ENCODE measurements at places on chromosomes 13 and 19.

DNA sequence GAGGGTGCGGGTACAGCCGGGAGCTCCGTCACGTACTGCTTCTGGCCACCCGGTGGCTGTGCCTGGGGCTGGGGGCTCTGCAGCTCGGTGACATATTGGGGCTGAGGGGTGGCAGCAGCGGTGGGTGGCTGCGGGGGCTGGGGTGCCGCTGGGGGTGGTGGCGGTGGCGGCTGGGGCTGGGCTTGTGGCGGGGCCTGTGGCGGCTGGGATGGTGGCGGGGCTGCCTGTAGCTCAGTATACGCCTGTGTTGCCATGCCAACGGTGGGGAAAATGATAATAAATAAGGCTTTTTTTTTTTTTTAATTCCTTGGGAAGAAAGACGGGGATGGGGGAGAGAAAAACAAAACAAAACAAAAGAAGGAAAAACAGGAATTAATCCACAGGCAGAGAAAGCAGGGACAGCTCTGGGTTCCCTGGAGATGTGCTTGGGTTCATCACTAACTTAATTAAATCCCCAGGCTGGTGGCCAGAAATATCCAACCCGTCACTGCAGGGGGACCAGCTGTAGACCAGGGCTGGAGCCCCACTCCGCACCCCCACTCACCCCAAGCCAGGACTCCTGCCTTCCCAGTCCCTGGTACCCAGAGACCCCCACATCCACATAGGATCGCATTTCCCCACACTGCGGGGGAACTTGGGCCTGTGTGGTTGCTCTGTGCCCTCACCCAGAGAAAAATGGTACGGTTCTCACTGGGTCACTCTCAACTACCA, 12.4 kb downstream of the RFX1 start:
- no peak for DNase-seq

GRCh38 chr19:10074153-10074552, 12.0 kb upstream of the SHFL start:
- DNase-seq, result peak; percentile 25

DNA sequence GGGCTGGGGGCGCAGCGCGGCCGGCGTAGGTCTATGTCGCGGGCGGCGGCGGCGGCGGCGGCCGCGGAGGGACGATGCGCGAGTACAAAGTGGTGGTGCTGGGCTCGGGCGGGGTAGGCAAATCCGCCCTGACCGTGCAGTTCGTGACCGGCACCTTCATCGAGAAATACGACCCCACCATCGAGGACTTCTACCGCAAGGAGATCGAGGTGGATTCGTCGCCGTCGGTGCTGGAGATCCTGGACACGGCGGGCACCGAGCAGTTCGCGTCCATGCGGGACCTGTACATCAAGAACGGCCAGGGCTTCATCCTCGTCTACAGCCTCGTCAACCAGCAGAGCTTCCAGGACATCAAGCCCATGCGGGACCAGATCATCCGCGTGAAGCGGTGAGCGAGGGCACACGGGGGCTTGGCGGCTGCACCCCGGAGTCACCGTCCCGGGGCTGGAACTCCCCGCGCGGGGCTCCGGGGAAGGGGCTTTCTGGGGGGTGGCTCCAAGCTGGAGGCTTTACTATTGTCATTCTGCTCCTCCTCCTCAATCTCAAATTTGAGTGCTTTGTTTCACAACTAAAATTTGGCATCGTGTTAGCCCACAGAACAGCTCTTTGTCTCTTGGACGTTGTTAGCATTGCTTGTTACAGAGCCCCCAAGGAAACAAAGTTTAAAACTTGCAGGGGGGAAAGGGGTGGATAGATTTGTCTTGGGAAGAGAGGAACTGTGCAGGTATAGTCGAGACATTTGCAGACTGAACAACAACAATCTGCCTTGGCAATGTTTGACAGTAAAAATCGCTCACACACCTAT, 630 bp downstream of the RAP2A start:
- DNase-seq, result peak; percentile 13

DNA sequence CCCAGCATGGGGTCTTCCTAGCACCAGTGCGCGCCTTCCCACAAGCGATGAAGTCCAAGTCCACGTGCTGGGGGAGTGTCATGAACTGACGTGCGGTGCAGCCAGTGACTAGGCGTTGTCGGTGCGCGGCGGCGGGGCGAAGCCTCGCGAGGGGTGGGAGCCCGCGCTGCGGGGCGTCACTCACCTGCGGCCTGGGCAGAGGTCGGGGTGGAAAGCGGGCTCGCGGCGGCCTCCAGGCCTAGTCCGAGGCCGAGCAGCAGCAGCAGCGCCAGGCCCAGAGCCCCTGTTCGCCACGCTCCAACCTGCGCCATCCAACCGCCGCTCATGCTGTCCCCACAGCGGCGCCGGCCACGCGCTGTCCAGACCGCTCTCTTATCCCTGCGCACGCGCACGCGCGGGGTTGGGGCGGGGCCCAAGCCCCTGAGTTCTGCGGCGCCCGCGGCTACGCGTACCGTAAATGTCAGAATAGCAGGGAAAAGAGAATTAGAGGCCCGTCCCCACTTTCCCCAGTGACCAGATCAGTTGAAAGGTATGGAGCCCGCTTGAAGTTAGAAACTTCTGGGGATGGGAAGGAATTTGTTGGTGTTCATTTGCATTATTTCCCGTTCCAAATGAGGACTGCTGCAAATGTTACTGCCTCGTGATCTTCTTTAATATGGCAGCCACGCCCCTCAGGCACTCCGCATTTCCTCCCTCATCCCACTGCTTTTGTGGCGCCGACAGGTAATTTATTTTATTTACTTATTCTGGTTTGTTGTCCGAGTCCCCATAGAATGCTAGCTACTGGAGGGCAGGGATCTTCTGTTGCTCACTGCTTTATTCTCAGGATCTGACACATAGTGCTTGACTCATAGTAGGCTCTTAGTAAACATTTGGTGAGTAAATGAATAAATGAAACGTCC, at the start of gene CD320:
CD320 (minus strand) TSS at position 394 of the 902 bp plus-strand sequence; CDS start at position 326, 68 bp downstream.
- DNase-seq, result peak; percentile 82

- no peak for DNase-seq
These were observed 62.8 kb upstream of the DIAPH3 start for GRCh38 chr13:60226507-60226906.

DNA sequence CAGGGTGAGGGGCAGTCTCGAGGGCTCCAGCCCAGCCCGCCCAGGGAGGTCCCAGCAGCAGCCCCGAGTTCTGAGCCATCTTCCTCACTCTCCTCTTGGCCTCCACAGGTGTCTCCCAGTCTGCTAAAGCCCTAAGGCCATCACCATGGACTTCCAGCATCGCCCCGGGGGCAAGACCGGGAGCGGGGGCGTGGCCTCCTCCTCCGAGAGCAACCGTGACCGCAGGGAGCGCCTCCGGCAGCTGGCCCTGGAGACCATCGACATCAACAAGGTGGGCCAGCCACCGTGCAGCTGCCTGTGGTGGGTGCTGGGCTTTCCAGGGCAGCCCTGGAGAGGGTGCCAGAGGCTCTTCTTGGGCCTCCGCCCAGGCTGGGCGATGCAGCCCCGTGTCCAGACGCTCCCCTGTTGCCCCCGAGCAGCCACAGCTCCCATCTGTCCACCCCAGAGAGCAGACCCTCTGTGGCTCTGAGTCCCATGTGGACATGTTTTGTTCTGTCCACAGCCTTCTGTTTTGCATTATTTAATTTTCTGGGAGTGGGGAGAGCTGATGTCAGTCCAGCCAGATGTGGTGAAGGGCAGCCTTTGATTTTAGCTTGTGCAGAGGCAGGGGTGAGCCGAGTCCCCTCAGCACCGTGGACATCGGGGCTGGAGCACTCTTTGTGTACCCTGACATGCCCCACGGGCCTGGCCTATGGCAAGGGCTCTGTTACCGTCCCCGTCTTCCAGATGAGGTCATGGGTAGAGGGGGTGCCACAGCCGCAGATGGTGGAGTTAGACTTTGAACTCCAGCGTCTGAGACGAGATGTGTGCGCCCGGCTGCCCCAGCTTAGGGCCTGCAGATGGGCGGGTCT, 5.6 kb upstream of the AMH start:
- DNase-seq, result no peak

- DNase-seq, result no peak
These were observed 10.2 kb downstream of the NDUFA11 start for GRCh38 chr19:5893296-5893903.

DNA sequence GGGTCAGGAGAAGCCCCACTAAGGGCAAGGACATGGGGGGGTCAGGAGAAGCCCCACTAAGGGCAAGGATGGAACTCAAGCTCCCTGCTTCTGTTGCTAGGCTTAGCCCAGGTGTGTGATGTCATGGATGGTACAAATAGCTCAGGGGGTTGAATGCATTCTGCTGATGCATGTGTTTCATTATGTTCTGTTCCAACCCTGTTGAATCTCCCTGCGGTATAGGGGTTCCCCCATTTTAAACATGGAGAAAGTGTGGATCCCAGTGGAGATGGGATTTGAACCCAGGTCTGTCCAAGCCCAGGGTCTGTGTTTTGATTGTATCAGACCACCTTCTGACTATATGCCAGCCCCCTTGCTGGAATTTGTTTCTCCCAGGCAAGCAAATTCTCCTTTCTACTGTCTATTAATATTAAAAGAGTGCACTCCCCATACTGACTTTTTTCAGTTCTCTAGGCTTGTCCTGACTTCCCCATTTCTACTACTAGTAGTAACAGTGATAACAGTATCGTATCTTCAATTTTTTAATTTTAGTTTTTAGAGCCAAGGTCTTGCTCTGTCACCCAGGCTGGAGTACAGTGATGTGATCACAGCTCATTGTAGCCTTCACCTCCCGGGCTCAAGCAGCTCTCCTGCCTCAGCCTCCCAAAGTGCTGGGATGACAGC, 6.7 kb downstream of the ZNF865 start:
- DNase-seq, result no peak

- DNase-seq, result no peak
These were observed 1732.3 kb upstream of the SLC10A2 start for GRCh38 chr13:104798486-104798885.

DNA sequence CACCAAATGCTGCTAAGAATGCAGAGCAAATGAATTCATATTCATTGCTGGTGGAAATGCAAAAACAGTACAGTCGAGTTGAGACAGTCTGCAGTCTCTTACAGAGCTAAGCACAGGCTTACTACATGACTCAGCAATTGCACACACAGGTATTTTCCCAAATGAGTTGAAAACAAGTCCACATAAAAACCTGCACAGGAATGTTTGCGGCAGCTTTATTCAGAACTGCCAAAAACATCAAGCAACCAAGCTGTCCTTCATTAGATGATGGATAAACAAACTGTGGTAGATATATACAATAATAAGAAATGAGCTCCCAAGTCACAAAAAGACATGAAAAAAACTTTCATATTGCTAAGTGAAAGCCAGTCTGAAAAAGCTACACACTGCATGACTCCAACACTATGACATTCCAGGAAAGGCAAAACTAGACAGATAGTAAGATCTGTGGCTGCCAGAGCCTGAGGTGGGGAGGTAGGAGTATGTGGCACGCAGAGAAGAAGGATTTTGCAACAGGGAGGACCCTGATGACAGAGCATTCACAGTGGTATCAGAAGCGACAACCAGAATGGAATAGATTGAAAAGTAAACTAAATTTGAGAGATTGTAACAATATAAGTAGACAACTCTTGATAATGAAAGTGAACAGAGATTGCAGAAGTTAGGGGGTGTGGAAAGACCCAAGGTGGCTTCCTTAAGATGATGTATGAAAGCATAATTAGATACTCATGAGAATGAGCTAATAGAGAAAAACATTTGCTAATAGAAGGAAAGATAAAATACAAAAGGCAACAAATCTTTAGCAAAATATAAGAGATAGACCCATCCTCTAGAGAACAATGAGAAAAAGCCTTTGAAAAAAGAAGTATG, 52.7 kb downstream of the TSC22D1 start:
- DNase-seq, result no peak

- DNase-seq, result no peak
These were observed 1.1 kb upstream of the KLF1 start for GRCh38 chr19:12888006-12888603.

DNA sequence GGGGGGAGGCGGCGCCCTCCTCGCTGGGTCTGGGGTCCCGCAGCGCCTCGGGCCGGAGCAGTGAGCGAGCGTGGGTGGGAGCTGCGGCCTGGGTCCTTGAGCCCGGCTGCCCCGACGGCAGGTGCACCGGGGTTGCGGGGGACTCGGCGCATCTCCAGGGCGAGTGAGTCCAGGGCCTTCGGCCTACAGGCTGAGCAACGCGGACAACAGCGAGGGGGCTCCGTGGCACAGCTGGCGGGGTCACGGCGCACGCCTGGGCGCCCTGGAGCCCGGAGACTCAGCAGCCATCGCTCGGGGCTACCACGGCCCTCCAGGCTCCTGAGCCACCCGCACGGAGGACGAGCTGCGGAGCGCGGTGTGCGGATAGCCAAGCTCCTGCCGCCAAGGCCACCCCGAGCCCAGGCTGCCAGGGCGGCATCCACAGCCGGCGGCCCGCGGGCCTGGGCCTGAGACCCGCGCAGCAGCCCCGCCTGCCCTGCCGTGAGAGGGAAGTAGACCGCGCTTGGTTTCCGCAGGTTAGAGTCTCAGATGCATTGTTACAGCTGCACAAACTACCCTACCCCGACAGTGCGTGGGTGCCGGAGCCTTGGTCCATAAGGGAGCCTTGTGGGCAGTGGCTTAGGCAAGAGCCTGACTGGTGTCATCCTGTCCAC, 253.9 kb upstream of the SGCG start:
- DNase-seq, result no peak

- no peak for DNase-seq
These were observed 185.5 kb downstream of the DNAJC3 start for GRCh38 chr13:95862408-95862807.

DNA sequence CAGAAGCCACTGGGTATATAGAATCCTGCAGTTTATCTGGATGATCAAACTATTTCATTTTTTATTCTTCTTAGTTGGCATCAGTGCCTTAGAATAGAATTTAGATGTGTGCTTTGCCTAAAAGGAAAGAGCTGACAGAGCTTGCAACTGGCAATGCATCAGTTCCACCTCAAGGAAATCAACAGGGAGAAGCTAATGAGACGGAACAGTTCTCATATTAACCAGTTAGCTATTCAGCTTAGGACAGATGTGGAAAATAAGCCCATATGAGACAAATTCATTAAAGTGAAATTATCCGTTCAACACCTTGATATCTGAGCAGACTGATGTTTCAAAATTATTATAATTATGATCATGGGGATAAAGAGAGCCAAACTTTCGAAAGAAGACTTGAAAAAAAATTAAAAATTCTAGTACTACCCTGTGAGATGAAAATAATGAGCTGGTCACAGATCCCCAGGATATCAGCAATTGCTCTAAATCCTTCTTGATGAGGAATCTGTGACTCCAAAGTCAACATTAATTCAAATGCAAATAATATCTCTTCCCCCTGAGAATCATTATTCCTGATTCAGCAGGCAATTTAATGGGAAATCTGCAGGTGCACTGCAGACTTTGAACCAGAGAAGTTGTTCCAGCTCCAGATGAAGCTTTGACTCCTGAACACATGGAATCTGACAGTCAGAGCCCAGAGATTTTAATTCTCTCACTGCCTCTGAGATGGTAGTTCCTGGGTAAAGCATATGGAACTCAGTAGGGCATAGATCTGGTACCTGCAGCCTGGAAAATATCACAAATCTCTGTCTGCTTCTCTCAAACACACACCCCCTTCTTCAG, 486.8 kb downstream of the FOXO1 start:
- no peak for DNase-seq

- DNase-seq, result no peak
These were observed at the start of gene ZBTB32 for GRCh38 chr19:35704218-35704617. Gene ZBTB32 (plus strand): TSS chr19:35704558. CDS start chr19:35714627, 10,069 bp downstream.

DNA sequence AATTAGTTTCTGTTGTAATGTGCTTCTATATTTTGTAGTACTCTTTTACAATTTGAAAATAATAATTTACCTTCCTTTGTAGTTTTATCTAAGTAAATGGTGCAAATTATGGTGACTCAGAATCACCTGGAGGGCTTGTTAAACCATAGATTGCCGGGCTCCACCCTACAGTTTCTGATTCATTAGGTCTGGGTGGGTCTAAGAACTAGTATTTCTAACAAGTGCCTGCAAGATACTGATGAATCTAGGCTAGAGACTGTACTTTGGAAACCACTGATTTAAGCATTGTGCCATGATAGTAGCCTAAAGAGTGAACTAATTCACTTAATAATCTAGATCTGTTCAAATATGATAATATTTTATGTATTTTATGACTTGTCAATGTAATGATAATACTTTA, 437.4 kb upstream of the SPRY2 start:
- DNase-seq, result no peak

Data from stimulated activated CD8-positive, alpha-beta memory T cell treated with anti-CD3 and anti-CD28 coated beads, Interleukin-7, amount 100 ng/mL, for 48 hours (primary cell).